ENCODE measurements at places on chromosomes 5 and 9.

DNA sequence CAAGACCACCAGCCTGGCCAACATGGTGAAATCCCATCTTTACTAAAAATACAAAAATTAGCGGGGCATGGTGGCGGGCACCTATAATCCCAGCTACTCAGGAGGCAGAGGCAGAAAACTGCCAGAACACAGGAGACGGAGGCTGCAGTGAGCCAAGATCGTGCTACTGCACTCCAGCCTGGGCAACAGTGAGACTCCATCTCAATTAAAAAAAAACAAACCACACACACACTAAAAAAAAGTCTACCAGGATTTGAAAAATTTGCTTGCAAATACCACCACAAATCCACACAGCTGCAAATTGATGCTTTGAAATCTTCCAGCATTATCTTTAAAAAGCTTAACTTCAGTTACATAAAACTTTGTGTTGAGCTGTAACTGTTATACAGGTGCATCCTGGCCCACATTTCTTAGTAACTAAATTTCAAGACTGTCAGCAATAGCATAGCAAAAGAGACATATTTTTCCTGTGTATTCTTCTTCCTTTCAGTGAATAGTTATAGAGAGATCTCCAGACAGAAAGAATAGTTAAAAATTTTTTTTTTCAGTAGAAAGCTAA is 6.8 kb downstream of the CHD1 start:
- no peak for DNase-seq

GRCh38 chr9:108434036-108434435 is 421.8 kb downstream of the ACTL7B start:
- no peak for DNase-seq

- DNase-seq = peak; percentile 98
Measured at GRCh38 chr9:131598121-131598520, 52.8 kb downstream of the PRRT1B start.

DNA sequence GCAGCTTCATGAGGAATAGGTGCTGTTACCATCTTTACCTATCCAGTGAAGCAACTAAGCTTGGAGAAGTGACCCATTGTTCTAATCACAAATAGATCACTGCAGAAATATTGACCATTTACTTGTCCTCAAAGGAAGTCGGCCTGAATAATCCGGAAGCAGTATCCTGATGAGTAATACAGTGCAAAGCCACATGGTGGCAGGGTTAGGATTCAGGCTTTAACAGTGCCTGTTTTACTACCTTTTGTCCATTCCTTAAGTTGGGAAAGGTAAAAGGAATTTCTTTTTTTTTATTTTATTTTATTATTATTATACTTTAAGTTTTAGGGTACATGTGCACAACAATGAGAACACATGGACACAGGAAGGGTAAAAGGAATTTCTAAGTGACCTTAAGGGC is 336.3 kb downstream of the KDM4C start:
- no peak for DNase-seq

DNA sequence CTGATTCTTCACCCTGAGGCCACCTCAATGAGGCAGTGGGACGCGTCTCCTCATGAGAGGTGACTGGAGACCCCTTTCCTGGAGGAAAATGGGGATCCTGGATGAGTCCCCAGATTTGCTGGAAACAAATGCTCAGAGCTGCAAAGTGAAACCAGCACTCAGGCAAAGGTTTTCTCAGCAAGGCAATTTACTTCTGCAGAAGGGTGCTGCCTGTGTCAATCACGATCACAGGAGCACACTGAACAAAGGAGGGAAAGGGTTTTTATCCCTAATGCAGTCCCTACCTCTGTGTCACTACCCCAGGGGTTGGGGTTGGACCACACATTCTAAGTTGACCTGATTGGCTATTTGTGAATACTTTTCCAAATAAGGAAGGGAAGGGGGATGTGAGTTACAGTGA is 69.9 kb upstream of the CDK20 start:
- DNase-seq = no peak

- no peak for DNase-seq
Measured at GRCh38 chr5:63822614-63823013, 139.6 kb downstream of the HTR1A start.

- DNase-seq = no peak
Measured at GRCh38 chr5:61704289-61704688, 372.2 kb downstream of the ZSWIM6 start.

DNA sequence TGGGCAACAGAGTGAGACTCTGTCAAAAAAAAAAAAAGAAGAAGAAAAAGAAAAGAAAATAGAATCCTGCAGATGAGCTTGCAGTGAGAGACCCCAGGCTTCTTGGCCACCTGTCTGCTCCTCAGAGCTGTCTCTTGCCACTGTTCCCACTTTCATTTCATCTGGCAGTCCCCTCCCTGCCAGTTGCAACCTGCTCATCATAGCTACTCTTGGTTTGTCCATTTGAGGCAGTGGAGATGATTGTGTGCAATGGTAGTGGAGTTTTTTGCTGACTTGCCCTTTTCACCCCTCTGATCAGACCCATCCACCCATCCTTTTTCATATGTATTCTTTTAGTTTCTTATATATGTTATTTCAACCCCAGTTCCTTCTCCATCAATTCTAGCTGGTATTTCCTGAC is 28.7 kb downstream of the ANKRD33B start:
- DNase-seq = no peak

- DNase-seq = no peak
Measured at GRCh38 chr5:93285461-93285860, 295.6 kb downstream of the NR2F1-AS1 start.

DNA sequence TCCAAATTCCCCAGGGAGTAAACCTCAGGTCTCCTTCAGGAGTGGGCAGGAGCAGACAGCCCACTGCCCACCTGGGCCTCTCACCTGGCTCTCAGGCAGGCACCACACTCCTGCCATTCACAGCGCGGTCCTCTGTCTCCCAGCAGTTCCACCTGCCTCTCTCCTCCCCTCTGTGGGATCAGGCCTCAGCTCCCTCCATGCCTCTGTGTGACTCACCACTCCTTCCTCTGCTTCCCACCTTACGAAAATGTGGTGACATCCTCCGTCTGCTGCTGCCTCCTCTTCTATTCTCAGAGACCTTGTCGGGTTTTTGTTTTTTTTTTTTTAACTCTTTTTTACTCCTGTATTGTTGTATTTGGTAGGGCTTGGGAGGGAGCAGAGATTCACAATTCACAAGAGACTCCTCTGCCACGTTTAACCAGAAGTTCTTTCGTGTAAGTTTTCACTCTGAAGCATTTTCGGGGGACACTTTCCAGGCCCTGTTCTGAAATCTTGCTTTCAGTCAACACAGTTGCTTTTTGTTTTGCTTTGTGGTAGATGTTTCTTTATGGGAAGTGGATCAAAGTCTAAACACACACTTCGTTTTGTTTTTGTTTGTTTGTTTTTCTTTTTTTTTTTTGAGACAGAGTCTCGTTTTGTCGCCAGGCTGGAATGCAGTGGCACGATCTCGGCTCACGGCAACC is 21.1 kb upstream of the CDKN2AIPNL start:
- DNase-seq = no peak

DNA sequence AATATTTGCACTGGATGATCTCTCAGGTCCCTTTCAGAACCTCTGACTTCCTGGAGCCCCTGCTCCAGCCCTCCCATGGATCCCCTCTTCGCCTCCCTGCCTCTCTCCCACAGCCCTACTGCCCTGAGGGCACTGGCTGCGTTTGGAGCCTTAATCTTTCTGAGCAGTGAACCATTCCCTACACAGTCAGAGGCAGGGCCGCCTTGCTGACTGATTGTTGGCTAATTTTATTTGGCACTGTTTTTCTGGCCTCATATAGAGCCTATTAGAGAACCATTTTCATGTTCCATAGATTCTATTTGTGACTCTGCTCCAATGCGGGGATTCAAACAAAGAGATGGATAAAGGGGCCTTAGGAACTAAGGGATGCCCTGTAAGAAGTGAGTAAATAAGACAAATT is 91.1 kb downstream of the BRINP1 start:
- no peak for DNase-seq
